Bronchial epithelial cell (primary cell): ENCODE measurements at places on chromosomes 13 and 19. TPM values are rescaled to one million over a fixed set of nuclear protein-coding genes. Genes with fewer than 3 reads are reported as not detected.
A peak's percentile ranks its signal among the peaks of the same experiment; 100 is the strongest.

RDH8 gene
- total RNA-seq = not detected in 2 replicates

CALR3 gene
- 0.26 and 0.51 TPM in 2 replicates for total RNA-seq

ZNF573 gene
- 3.3 and 6.6 TPM in 2 replicates for total RNA-seq

LAIR2 gene
- not detected in 2 replicates for total RNA-seq

CNFN gene
- 1.7 TPM in 1 of 2 replicates, not detected in the other for total RNA-seq

LRG1 gene
- 0.38 and 1.1 TPM in 2 replicates for total RNA-seq

APOC4 gene
- total RNA-seq = not detected in 2 replicates

- peak; percentile 41 for DNase-seq
Measured at GRCh38 chr19:42657556-42657955, 62.8 kb upstream of the CEACAM8 start.

DNA sequence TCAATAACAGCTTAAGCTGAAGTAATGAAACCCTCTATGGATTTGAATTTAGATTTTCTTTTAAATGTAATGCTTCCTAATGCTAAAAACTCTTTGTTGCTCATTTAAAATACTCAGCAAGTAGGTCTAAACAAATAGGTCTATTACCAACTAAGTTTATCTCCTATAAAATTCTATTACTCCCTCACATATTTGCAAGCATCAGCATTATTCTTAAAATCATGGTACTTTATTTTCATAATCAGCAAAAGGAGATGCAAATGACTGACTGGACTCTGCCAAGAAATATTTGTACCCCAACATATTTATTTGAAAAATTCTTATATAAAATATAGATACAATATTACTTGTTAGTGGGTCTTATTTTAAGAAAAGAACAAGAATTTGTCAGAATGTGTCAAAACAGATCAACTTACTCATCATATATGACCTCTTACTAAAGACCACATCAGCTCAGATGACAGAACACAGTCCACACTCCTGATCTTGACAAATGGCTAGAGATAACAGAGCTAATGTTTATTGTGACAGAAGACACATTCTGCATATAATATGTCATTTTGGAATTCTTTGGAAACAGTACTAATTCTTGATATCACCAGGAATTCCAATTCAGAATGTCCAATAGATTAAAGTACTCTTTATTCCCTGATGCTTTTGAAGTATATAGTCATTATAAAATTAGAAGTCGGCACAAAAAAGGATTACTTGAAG is 704.6 kb upstream of the PCDH9 start:
- DNase-seq = no peak

GRCh38 chr13:34020388-34020787 is 202.4 kb downstream of the RFC3 start:
- DNase-seq = peak; percentile 92

GRCh38 chr13:30835442-30835841 is 70.6 kb upstream of the MEDAG start:
- DNase-seq = no peak

- DNase-seq = no peak
Measured at GRCh38 chr19:34960940-34961679, 2.9 kb downstream of the ZNF792 start.

GRCh38 chr19:15776991-15777970 is 10.2 kb upstream of the OR10H5 start:
- no peak for DNase-seq

DNA sequence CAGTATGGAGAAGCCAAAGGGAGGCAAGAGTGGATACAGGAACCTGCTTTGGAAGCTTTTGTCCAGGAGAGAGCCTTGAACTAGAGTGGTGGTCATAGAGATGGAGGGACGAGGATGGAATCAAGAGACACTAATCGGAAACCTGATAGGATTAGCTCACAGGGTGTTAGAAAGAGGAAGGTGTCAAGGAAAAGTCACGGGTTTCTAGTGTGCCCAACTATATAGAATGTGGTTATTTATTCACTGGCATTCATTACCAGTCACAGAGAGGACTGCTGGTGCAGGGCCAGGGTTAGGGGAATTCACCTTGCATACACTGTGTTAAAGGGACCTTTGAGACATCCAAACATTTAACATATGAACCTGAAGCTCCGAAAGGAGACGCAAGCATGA is 43.4 kb upstream of the URAD start:
- no peak for DNase-seq
